NCI-H2227 treated with DMSO at 0.1 percent for 48 hours (cell line): ENCODE measurements at places on chromosomes 12 and 14.

- no peak for DNase-seq
Measured at GRCh38 chr12:76265424-76266180, 82.6 kb downstream of the BBS10 start.

DNA sequence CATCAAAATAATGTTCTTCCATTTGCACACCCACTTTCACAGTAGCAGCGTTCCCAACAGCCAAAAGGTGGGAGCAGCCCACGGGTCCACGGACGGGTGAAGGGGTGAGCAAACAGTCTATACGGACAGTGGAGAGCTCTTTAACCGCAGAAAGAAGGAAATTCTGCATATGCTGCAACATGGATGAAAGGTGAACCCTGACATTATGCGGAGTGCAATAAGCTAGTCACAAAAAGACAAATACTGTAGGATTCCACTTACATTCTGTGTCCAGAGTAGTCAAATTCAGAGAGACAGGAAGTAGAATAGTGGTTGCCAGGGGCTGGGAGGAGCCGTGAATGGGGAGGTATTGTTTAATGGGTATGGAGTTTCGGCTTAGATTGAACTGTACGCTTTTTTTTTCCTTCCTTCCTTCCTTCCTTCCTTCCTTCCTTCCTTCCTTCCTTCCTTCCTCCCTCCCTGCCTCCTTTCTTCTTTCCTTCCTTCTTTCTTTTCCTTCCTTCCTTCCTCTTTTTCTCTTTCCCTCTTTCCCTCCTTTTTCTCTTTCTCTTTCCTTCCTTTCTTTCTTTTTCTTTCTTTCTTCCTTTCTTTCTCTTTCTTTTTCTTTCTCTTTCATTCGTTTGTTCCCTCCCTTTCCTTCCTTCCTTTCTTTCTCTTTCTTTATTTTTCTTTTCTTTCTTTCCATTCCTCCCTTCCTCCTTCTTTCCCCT, 15.8 kb upstream of the ANKRD9 start:
- DNase-seq = peak; percentile 24

GRCh38 chr12:76028571-76029277, 2.9 kb downstream of the PHLDA1 start:
- no peak for DNase-seq

GRCh38 chr12:7498809-7499208, 4.8 kb downstream of the CD163 start:
- no peak for DNase-seq

DNA sequence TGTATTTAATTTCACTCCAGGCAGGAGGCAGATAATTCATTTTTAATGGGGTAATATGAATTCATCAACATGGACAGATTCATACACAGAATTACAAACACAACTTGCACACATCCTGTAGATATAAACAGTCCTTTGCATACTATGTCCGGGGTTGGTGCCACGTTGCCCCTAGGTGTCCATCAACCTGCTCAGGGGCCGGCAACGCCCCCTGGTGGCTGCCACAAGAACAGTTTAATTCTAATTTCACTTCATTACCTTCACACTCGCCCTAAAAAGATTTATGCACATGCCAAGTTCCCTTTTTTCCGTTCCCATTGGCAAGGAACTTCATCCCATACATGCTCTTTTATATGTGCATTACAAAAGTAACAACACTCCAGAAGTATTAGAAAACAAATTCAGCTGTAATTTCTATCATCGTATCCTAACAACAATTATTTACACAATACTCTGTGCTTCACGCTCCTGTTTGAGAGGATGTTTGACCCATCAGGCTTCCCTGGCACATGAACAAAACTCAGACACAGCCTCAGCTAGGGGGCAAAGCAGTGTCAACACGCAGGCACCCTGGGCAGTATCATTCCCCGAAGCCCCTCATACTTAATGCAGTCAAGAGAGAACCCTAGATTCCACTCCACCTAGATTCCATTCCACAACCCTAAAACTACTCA, 15.5 kb downstream of the MANSC1 start:
- no peak for DNase-seq

DNA sequence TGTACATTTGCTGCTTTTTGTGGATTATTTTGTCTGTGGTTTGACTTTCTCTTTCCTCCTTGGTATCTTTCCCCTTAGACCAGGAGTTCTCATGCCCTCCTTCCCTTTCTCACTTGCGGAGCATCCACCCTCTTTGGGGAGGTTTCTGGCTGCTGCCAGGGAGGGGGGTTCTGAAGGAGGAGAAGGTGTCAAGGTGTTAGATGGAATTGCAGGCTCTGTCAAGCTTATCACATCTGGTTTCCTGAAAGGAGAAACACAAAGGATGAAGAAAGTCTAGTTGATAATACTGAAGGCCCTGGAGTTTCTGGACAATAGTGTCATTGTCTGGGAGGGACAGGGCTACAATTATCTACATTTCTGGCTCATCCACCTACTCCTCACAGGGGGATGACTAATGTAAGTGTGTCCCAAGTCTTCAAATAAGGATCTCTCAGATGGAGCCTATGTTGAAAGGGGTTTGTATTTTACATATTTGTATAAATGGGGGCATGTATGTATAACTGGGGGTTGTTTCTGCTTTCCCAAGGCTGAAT, 217.3 kb upstream of the CCDC196 start:
- no peak for DNase-seq

- DNase-seq = no peak
Measured at GRCh38 chr12:131836193-131836592, 8.0 kb downstream of the MMP17 start.
